ENCODE measurements at places on chromosomes 13 and 19.

- DNase-seq, result peak; percentile 66
These were observed 17.9 kb downstream of the ALG5 start for GRCh38 chr13:36981156-36981743.

- no peak for DNase-seq
These were observed 24.4 kb downstream of the EPSTI1 start for GRCh38 chr13:42967660-42968059.

- no peak for DNase-seq
These were observed 35.0 kb downstream of the ATP11A start for GRCh38 chr13:112724788-112725345.

DNA sequence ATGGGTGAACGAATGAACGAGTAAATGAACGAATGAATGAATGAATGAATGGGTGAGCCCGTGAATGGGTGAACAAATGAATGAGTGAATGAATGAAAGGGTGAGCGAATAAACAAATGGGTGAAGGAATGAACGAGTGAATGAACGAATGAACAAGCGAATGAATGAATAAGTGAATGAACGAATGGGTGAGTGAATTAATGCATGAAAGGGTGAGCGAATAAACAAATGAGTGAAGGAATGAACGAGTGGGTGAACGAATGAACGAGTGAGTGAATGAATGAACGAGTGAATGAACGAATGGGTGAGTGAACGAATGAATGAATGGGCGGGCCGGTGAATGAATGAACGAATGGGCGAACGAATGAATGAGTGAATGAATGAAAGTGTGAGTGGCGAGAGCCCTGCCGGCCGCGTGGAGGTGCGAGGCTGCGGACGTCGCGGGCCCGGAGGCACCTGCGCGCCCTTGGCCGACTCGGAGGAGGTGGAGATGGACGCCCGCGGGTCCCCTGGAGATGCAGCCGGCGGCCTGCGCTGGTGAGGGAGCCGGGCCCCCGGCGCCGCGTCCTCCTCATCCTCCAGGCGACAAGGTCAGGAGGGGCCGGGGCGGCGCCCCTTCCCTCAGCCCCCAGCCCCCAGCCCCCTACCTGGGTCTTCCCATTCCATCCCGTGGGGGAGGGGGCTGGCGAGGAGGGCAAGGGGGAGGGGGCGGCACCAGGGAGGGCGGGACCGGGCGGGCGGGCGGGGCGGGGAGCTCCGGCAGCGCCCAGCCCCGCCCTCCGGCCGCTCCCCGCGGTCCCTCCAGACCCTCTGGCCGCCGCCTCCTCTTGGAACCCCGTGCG lies 15.4 kb downstream of the ANKRD24 start:
- no peak for DNase-seq

DNA sequence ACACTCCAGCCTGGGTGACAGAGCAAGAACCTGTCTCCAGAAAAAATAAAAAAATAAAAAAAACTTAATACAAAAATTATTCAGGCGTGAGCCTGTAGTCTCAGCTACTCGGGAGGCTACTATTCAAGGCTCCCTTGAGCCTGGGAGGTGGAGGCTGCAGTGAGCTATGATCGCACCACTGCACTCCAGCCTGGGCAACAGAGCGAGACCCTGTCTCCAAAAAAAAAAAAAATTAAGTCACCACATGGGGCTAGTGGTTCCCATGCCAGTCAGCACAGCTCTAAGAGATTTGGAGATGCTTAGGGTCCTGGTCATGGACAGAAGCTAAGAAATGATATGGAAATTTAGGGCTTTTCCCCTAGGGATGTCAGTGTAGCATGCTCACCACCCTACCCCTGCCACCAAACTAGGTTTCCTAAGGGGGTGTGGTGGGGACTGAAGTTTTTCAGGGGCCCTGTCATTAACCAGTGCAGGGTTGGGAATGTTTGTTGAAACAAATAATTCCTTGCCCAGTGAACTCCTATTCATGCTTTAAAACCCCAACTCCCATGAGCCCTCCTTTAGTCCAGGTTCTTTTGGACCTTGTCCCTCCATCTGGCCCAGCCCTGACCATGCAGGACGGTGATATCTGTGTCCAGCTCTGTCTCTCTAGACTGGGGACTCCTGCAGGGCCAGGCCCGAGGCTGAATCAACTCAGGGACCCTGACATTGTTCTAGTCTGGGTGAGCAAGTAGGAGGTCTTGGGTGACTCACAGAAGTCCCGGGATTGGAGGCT lies 1.8 kb downstream of the FCHO1 start:
- DNase-seq, result no peak

GRCh38 chr19:30283556-30283955 lies 88.6 kb upstream of the ZNF536 start:
- DNase-seq, result no peak

DNA sequence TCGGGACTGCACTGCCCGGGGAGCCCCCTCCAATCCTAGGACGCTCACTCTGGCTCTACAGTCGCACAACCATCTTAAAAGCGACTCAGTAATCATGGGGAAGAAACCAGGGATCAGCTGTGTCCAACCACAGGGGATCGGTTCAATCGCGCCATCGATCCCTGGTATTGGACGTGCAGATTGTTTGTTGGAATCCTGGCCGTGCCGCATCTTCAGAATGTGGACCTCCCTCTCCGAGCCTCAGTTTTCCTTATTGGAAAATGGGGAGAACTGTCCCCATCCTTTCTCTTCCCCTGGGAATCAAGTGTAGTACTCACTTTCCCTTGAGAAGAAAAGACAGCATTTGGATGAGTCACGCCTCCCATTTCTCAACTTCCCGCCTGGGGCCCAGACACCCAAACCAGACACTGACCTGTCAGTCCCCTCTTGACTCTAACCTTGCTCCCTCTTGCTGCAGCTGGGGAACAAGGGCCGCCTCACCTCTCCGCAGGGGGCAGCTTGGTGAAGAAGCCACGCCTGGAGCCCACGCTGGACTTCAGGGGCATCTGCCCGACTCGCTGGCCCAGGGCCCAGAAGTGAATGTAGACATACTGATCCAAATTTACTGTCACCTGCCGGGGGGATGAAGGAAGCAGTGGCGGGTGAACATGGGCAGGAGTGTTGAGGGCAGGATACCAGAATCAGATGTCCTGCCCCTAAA lies 17.6 kb downstream of the EMP3 start:
- DNase-seq, result peak; percentile 46

- no peak for DNase-seq
These were observed 4.0 kb downstream of the AKT1S1 start for GRCh38 chr19:49873129-49873521.

- no peak for DNase-seq
These were observed 851 bp downstream of the FBXO46 start for GRCh38 chr19:45729800-45730290.

DNA sequence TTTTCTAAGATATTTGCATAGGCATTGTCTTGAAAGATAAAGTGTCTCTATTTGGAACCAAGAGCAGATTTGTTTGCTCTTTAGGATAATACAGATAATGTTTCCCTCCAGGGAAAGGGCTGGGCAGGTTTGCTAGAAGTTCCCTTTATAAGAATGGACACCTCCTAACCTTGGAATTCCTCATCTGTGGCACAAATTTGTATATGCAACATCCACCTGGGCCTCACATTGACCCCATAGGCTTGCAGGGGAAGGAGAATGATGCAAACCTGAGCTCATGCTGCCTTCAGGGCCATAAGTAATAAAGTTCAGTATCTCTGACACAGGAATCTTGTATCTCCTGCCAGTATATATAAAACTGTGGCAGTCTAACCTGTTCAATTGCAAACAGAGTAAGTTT lies 508.4 kb upstream of the MIR17HG start:
- no peak for DNase-seq

- peak; percentile 82 for DNase-seq
These were observed 82.5 kb downstream of the AKAP11 start for GRCh38 chr13:42354241-42355091.

DNA sequence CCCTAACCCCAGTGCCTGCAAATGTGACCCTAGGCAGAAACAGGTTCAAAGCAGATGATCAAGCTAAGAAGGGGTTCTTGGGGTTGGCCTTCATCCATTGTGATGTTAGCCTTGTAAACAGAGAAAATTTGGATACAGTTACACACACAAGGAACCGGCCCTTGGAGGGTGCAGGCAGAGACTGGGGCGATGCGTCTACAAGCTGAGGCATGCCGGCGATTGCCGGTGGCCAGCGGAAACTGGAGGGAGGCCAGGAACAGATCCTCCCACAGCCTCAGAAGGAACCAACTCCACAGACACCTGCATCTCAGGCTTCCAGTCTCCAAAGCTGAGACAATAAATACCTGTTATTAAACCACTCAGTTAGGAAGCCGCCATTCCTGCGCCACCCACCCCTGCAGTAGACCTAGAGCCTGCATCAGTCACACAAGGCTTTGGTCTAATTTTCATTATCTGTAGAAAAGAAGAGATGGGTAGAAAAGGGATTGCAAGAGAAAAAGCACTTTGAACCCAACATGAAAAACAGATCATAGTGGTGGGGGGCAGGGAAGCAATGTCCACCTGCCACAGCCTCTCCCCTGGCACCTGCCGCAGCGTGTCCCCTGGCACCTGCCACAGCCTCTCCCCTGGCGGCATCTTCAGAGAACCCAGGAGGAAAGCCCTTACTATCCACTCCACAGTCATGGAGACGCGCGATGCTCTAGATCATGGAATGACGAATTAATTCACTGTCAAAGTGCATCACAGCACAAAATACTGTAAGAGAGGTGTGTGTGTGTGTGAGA lies 119.7 kb upstream of the SOX1 start:
- DNase-seq, result no peak

- DNase-seq, result peak; percentile 87
These were observed 2.4 kb downstream of the PTPRH start for GRCh38 chr19:55206664-55207500.

GRCh38 chr13:50280441-50280937 lies 265.2 kb downstream of the KCNRG start:
- no peak for DNase-seq

GRCh38 chr13:114027046-114027715 lies 53.3 kb upstream of the C13orf46 start:
- no peak for DNase-seq

DNA sequence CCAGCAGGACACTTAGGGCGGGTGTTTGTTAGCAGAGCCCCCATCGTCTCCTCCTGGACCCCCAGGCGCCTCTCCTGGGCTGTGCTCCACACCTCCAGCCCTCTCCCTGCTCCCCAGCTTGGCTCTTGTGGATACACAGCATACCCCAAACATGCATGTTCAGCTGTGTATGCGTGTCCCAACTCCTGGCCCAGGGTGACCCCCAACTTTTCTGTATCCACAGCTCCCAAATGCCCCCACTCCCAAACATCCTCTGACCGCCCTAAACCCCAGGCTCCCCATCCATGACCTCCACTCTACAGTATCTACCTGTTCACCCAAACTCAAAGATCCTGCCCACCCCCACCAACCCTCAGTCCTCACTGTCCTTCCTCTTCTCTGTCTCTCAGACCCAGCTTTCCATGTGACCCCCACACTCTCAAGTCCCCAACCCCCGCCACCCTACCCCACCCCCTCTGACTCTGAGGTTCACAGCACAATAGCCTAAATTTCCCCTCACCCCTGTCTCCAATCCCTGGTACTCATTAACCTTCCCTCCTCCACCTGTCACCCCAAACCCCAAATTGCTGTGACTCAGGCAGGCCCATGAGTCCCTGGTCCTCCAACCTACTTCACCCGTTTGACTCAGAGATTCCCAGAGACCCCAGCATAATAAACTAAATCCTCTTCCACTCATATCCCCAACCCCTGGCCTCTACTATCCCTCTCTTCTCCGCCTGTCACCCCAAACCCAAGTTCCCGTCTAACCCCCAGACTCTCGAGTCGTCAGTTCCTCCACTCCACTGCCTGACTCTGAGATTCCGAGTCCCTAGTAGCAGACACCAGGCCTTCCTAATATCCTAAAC lies 968 bp downstream of the UBE2M start:
- no peak for DNase-seq

DNA sequence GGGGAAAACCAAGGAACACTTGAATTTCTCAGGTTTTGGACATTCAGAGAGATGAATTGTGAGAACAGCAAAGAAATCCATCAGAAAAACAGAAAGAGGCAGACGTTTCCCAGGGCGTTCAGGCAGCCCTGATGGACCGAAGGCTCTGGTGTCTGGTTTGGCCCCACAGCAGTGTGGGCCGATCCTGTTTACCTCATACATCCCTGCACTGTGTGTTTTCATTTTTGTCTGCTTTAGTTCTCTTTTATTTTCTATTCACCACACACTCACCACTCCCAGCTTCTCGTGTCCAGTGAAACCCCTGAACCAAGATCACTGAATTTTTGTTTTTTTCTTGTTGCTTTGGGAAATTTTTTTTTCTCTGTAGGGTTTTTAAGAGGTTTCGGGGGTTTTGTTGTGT lies 11.9 kb upstream of the WDR18 start:
- no peak for DNase-seq

DNA sequence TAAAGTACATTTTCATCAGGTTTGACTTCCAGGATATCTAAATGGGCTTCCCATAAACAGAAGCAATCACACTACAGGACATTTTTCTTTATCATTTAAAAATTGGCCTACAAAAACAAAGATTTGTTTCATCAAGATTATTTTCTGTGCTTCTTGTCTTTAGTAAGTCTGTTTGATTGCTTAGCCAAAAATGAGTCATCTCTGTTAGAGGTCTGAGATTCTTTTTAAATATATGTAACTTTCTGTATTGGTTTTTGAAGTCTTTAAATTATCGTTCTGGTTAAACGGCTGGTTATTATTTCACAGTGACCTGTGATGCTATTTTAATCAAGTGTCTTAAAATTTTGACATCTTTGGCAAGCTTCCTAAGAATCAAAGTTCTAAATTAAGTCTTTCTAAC lies 62.7 kb downstream of the SLITRK1 start:
- no peak for DNase-seq

- no peak for DNase-seq
These were observed 799 bp upstream of the C1QTNF9B start for GRCh38 chr13:23898101-23898500.

DNA sequence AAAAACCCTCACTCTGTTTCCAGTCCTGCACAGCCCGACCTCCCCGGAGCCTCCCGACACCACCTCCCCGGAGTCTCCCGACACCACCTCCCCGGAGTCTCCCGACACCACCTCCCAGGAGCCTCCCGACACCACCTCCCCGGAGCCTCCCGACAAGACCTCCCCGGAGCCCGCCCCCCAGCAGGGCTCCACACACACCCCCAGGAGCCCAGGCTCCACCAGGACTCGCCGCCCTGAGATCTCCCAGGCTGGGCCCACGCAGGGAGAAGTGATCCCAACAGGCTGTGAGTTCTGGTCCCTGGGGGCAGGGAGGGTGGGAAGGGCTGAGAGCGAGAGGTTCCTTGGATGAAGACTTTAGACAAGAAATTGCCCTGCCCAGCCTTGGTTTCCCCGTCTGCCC lies 5.4 kb downstream of the MADCAM1 start:
- no peak for DNase-seq

- DNase-seq, result peak; percentile 13
These were observed 158.9 kb downstream of the EFNB2 start for GRCh38 chr13:106376401-106377112.

DNA sequence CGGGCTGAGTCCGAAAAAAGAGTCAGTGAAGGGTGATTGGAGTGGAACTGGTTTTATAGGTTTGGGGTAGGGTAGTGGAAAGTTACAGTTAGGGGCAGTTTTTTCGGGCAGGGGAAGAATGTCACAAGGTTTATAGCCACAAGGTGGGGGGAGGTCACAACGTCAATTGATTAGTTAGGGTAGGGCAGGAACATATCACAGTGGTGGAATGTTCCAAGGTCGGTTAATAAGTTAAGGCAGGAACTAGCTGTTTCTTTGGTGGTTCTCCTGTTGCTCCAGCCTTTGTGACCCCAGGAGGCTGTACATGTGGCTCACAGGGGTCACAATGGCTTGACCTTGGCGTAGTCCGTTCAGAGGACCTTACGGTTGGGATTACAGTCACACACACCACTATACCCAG lies 20.3 kb downstream of the RDH8 start:
- DNase-seq, result no peak

- DNase-seq, result no peak
These were observed 386.6 kb downstream of the DIAPH3 start for GRCh38 chr13:59776924-59777690.

Measured in MV-4-11 (cell line).